ENCODE measurements at places on chromosomes 2 and 18.

- DNase-seq = no peak
Measured at GRCh38 chr2:64947885-64948284, 41.3 kb upstream of the SLC1A4 start.

- no peak for DNase-seq
Measured at GRCh38 chr2:56014046-56014730, 90.6 kb upstream of the EFEMP1 start.

DNA sequence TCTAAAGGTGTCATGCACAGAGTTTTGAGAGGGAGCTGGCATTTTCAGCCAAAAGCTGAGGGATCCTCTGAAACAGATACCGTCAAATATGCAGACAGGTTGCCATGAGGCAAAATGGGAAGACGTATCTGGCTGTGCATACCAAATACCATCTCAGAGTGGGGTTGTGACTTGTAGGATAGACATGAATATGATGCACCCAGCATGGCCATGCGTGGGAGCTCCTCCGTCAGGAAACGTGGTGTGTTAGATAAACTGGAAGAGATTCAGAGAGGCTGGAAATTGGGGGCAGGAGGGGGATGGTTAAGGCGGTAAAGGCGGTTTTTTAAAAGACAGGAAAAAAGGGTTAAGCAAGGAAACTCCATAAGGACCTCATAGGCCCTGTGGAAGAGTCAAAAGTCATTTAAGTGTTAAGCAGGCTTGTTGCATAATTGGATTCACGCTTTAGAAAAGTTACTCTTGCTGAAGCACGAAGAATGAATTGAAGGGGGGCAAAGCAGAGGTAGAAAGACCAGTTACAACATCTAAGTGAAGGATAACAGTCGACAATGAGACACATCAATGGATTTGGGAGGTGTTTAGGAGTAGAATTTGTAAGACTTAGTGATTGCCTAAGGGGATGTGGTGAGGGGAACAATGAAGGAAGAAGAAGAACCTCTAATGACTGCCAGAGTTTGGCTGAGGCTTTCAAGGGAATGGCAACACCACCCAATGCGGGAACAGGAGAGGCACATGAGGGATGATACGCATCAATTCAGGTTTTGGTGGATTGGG, 139.6 kb upstream of the CTAGE1 start:
- peak; percentile 78 for DNase-seq

GRCh38 chr2:74364533-74365505, 15.3 kb downstream of the DCTN1 start:
- no peak for DNase-seq

DNA sequence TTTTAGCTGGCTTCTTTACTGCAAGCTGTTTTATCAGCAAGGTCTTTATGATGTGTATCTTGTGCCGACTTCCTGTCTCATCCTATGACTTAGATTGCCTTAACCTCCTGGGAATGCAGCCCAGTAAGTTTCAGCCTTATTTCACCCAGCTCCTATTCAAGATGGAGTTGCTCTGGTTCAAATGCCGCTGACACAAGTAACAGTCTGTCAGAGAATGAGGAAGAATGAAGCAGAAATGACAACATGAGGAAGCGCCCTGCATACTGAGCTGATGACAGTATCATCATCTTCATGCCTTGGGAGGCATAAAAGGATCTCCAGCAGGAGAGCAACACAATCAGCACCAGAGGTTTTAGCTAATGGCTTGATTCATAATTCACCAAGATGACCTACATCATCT, 309.4 kb downstream of the NBAS start:
- no peak for DNase-seq

- no peak for DNase-seq
Measured at GRCh38 chr2:143988082-143988481, 531.8 kb downstream of the ZEB2 start.

GRCh38 chr2:8605351-8606065, 76.3 kb upstream of the ID2 start:
- no peak for DNase-seq

GRCh38 chr2:16739778-16740581, 74.3 kb upstream of the CYRIA start:
- DNase-seq = no peak

DNA sequence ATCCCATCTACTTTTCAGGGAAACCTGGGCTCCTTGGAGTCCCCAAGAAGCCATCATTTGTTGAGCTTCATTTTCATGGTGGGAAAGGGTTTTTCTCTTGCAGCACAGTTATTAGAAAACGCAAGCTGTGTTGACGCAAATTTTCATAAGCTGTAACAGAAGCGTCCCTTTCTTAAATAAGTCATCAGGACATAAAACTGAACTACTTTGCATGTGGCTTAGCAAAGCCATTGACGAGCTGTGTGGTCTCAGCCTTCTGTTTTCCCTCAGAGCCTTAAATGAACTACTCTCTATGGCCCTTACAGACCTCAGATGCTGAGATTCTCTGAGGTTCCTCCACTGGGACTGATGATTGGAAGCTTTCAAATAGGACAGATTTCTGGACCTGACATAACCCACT, 85.1 kb downstream of the ARL4C start:
- DNase-seq = no peak

DNA sequence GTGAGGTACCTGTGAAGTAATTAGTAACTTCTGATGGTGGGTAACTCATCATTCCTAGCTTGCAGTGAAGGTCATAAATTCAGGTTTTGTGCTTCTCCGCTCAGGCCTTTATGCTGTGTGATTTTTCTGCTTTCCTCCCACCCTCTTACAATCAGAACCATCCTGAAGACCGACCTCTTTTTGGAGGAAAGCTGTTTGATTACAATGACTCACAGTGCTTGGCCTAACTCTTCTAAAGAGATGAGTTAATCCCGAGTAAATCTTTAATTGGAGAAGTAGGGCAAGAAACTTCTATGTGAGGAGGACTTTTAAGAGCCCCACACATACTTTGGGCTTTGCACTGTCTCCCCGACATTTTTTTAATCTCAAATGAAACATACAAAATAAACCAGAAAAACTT, 53.1 kb downstream of the TTC27 start:
- DNase-seq = no peak

DNA sequence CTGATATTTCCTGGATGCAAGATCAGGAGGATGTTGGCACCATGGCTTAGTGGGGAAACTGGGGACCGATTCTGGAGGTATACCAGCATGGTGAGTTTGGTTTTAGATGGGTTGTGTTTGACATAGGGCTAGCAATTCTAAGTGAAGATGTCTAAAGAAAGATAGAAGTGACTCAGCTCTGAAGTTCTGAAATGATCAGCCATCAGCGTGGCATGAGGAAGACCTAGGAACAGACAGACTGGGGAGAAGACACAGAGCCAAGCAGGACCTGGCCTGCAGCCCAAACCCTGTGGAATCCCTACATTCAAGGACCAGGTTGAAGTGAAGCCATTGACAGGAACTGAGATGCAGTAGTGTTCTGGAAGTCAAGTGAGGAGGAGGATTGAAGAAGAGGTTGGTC, 39.8 kb downstream of the HRH4 start:
- no peak for DNase-seq

GRCh38 chr2:240269886-240270285, 129.4 kb upstream of the OTOS start:
- DNase-seq = no peak
